ENCODE measurements at places on chromosomes 2 and 18.

- DNase-seq, result no peak
Measured at GRCh38 chr2:231935207-231935524, 9.0 kb upstream of the NPPC start.

DNA sequence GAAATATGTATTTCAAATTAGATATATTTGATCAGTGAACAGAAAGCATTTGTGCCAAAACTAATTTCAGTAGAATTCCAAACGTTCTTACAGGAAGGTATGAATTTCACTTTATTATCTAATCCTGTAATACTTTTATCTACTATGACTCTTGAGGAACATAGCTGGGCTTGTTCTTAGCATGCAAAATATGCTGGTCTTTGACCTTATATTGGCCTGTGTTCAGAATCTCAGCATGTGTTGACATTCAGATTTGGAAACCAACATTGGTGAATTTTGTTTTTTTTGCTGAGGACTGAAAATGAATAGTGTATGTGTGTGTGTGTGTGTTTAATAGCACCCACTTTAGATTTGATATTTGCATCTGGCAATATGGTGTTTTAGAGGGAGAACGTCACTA lies 112.2 kb downstream of the MEIS1 start:
- DNase-seq, result no peak

GRCh38 chr2:145273840-145274239 lies 753.9 kb upstream of the ZEB2 start:
- DNase-seq, result no peak

DNA sequence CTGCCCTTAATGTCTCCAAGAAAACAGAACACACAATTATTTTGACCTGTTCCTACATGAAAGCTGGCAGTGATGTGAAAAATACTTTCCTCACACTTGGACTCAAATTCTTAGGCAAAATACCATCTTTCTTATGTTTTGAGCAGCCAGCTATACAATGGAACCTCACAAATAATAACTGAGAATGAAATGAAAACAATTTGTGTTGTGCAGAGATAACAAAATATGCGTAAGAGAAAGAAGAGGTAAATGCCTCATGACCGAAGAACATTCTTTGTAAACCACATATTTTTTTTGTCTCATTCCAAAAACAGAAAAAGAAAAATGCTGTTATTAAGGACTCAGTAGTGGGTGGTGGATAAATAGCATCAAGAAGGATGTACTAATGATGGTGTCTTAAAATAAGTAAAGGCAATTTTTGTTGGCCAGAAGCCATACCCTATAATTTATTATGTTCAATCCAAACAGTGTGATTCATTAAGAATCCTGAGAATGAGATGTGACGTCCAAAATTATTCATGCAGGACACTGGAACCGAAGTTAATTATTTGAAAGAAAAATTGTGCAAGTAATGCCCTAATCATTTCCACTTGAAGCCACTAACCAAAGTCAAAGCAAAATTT lies 193.0 kb upstream of the NETO1 start:
- DNase-seq, result no peak

DNA sequence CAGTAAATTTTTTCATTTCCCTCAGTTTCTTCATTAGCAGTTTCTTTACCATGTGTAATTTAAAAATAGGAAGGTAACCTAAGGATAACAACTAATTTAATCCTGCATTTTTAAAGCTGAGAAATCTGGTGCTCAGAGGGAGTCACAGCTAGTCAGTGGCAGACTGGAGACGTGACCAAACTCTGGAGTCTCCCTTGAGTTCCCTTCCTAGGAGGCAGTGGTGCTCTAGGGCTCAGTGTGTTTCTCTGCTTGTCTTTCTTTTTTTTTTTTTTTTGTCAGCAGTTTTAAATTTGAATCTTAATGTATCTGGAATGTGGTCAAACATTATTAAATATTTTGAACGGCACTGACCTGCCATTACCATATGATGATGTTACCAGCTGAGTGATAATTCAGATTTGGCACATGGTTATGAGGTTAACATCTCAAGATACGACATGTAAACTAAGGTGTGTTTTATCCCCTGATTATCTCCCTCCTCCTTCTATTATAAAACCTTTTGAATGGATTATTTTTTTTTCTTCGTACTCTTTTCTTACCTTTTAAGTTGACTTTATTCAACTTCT lies 226.2 kb downstream of the GALNT13 start:
- no peak for DNase-seq

DNA sequence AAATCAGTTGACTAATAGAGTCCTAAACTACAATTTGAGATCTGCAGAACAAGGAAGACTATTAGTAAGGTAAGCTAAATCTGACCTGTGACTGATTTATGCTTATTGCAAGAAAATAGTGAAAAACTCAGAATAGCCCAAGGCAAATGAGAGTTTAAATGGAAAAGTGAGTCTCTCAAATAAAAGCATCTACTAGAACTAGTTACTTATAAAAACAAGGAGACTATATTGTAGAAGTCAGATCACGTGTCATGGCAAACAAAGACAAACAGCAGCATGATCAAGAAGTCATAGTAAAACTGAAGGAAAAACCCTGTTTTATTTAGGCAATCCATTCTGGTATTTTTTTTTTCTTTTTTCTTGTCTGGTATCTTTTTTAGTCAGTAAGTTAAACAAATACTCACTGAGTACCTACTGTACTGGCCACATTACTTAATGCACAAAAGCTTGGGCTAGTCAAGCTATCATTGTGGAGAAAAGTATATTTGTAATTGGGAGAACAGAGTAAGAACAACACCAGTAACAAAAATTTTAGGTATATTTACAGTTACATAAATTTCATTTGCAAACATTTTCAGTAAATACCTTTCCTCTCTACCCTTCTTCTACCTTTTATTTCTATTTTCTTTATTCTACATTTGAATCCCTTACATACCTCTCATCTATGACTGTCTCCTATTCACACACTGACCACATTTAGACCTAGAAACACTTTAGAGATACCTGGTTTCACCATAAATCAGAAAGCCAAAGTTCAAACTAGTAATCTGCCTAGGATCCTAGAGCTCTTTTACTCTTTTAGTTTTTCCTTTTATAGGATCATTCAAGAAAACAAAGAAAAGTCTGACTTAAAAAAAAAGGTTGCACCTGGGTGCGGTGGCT lies 23.7 kb downstream of the CCDC88A start:
- DNase-seq, result no peak

DNA sequence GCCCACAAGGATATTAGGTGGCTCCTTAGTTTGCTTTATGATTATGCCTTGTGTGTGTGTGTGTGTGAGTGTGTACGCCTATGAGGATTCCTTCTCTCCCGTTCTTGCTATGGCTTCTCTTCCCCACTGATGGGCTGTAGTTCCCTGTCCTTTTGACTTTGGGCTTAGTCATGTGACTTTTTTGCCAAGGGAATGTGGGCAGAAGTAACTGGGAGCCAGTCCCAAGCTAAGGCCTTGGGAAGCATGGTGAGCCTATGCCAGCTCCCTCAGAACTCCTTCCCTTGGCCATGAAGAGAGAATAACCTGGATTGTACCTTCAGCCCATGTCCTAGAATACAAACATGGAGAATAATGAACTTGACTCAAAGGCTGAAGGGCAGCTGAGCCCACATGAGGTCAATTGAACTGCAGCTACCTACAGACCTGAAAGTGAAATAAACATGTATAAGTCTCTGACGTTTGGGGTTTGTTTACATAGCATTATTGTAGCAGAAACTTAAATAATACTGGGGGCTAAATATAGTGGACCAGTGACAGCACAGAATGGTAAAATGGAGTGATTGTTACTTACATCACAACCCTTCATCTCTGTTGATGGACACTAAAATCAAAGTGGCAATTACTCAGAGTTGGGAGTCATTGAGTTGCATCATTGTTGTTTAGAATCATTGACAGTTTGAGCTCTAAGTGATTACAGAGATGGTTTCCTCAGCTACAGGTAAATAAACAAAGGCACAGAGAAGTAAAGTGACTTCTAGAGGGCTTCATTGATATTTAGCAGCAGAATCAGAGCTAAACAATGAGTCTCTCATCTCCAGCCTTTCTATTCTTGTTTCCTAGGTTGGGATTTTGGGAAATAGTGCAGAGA lies 15.3 kb upstream of the IL36G start:
- DNase-seq, result no peak

GRCh38 chr2:144460727-144461307 lies 59.1 kb downstream of the ZEB2 start:
- no peak for DNase-seq

DNA sequence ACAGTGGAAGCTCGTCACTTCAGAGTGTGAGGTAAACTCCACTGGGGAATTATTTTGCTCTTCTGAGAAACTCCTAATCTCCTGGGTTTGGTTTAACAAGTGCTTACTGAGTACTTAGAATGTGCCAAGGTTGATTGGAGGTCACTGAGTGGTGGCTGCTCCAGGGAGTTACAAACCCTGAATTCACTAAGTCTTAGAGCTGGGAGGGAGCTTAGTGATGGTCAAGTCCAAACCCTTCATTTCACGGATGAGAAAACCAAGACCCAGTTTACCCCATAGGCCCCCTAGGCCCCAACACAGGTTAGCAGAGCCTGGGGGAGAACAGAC lies 52.0 kb downstream of the SLC4A5 start:
- DNase-seq, result no peak

- DNase-seq, result no peak
Measured at GRCh38 chr18:34890486-34891085, 150.6 kb upstream of the MAPRE2 start.

GRCh38 chr2:227865291-227865690 lies 6.1 kb upstream of the DAW1 start:
- no peak for DNase-seq
